ENCODE measurements at places on chromosomes 5 and 9.

DNA sequence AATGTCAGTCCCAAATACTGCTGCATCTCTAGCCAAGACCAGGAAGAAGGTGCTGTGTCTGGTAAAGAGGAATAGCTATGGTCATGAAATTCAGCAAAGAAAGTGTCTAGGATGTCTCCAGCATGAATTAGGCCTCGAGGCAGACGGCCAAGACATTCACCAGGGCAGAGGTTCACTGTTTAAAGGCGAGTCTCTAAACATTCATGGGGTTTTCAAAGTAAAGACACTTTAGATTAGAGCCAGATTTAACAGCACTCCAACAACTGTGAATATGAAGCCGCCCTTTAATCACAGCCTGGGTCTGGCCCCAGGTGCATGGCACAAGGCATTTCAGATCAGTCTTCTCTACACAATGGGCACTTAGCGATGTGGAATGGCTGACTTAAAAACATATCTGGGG, 95.0 kb downstream of the ANKH start:
- no peak for DNase-seq

GRCh38 chr5:16454686-16455085, 10.9 kb downstream of the ZNF622 start:
- DNase-seq = no peak

- no peak for DNase-seq
Observed at GRCh38 chr9:7246917-7247522, 489.2 kb downstream of the KDM4C start.

DNA sequence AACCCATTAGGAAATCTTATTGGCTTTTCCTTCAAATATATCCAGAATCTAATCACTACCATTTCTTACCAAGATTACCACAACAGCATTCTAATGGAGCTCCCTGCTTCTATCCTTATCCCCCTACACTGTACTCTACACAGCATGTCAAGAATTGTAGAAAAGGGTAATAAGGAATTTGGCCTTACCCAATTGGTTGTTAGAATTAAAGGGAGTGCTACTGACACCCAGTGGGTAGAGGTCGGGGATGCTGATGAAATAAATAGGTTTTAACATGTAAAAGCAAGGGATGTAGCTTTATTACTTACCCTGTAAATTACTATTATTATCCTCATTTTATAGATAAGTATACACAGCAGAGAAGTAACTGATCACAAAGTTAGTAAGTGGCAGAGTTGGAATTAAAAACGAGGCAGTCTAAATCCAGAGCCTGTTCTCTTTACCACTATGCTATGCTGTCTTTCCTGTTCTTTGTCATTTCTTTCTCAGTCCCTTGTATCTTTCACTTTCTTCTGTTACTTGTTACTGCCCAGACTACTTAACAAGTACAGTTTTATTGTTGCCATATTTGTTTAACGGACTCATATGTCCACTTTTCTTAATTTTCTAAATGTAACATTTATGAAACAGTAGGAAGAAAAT, 10.5 kb downstream of the SLC38A9 start:
- DNase-seq = no peak

GRCh38 chr9:117462861-117463260, 48.0 kb upstream of the ASTN2 start:
- no peak for DNase-seq

DNA sequence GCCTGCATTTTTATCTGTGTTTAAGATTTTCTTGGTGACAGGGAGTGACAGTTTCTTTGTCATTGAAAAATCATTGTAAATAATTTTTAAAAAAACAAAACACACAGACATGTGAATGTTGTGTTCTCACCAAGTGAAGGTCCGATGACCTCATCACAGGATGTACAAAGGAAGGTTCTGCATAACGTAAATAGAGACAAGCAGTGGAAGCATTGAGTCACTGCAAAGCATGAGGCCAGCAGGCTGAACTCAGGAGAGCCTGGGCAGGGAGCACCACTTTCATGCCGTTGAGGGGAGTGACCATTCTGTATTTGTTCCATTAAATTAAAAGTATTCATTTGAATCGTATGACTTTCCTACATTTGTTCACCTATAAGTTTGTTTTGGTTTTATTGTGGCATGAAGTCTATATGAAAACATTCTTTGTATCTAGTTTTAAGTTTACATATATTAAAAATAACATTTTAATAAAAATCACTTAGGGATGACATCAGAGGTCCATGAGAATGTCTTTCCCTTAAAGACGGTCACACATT, 70.4 kb upstream of the TLE1 start:
- no peak for DNase-seq

DNA sequence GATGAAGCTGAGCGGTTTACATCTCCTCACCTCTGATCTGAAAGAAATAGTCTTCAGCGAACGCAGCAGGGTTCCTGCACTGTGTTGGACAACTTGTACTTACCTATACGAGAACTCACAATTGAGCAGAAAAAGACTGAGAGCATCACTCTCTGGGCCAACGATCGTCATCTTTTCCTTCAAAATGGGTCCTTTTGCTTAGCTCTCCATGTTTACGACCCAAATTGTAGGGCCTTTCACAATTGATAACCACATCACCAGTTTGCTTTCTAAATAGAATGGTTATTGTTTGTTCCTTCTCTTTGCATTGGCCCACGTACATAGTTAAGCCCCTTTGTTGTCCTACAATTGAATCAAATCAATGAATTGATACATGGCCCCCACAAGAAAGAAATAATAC, 110.0 kb upstream of the DMRT1 start:
- no peak for DNase-seq

GRCh38 chr5:107582625-107583024, 88.1 kb downstream of the EFNA5 start:
- no peak for DNase-seq

DNA sequence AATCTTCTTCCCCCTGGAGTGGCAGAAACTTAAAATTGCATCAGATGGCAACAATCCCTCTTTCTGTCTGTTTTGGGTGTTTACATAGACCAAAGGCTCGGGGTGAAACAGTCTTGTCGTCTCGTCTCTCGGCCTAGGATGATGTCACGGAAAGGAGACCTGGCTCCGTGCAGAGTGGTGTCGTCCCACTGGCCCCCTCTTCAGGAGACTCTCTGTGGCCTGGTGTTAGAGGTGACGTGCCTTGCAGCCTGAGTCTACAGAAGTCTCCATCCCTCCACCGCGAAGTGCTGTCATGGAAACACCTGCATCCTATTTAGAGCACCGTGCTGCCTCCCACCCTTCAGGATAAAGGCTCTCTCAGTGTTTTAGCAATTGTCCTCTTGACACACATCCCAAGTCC, 409.7 kb downstream of the IRX1 start:
- no peak for DNase-seq
